ENCODE measurements at places on chromosomes 16 and 17.

DNA sequence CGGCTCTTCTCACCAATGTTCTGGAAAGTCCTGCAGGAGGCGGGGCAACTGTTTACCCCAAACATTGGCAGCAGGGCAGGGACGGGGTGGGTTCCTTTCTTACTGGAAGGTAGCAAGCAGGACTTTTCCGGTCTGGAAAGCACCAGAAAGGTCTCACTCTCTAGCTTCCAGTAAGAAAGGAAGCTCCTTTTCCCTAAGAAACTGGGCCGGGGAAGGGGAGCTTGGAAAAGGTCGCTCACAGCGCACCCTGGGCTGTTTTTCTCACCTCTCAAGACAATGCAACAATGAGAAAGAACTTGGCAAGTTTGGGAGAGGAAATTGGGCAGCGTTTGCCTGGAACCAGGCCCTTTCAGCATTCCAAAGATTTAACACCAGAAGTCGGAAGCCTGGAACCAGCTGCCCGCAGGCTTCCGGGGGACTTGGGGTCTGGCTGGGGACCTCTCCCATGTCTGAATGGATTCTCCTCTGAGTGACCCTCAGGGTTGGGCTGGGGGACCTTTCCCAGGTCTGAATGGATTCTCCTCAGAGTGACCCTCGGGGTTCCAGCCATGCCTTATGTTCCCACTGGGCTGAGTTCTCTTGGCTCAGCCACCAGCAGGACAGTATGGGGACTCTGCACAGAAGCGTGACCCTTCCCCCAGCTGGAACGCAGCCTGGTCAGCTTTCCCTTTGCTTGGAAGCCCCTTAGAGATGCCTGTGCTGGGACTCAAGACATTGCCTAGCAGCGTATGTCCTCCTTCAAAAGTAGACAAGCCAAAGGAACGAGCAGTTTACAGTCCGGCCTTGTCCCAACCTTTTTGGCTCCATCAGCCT is 166.5 kb upstream of the PLCG2 start:
- DNase-seq = no peak

- DNase-seq = no peak
Observed at GRCh38 chr16:71406724-71407123, 35.1 kb downstream of the TLE7 start.

DNA sequence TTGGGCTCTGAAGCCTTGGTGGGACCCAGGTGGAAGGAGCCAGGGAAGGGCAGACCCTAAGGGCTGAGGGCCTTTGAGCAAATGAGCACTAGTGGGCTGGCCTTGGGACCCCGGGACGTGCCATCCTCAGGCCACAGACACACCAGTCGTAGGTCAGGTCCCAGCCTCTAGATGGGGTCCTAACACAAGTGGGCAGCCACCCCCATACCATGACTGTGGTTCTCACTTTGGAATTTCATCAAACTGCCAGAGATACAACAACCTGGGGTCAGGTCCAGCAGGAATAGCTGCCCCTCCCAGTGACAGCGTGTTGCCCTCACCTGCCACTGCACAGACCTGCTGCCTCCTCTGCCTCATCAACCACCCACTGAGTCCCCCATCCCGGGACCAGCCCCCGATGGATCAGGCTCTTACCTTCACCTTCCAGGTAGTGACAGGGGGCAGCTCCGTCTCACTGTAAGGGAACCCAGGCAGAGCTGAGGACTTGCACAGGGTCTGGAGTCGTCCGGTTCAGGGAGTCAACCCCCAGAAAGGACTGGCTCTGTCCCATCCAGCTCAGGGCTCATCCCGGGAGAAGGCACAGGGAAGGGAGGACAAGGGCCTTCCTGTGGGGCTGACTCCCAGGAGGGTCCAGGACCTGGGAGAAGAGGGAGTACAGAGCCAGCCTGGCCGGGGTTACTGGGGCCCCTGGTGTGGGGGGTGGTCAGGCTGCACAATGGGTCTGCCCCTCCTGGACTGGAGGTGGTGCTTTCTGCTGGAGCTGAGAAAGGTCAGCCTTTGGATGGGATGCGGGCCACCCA is 40.0 kb downstream of the LGALS9 start:
- no peak for DNase-seq

DNA sequence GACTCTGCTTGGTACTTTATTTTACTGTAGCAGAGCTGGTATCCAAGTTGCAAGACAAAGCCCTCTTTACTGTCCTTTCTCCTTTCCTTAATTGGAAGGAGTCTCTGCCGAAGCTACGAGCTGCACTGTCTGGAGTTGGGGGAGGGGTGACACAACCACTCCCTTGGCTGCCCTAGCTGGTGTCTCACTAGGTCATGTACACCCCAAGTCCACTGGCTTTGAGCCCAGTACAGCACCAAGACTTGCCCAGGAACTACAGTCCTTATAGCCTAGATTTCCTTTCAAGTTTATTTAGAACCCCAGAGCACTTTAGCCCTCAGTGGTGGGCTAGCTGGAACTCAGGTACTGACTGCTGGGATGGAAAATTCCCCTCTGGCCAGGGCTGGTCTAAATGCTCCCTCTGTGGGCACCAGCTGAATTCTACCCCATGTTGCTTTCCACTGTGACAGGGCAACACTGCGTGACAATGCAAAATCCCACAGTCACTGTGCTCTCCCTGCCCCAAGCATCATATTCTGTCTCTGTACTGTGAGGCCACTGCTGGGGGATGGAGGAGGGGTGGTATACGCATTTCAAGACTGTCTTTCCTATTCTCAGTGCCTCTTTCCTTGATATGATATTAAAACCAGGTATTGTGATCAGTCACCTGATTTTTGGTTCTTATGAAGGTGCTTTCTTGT is 18.4 kb downstream of the EFCAB5 start:
- DNase-seq = no peak

- DNase-seq = no peak
Observed at GRCh38 chr17:8873801-8874715, 6.6 kb upstream of the PIK3R6 start.

DNA sequence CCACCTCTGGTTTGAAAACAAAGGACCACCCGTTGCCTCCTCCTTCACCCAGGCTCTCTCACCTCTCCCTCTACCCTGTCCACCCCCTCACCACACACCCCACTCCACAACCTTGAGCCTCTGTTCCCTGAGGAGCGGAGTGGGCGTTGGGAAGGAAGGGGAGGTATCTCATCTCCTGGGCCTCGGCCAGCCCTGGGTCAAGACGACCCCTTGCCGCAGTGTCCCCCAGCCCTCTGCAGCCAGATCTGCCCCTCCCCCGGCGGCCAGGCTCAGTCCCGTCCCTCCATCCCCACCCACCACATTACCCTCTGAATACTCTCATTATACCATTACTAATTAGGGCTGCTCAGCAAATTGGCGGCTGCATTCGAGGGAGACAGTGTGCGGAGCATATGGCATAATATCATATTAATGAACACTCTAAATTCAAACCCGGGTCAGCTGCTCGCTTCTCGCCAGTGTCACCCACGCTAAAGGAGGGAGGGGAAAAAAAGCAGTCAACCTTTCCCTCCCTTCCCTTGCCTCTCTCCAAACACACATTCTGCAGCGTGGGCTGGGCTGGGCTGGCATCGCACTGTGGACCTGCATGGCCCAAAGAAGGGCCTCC is 123.2 kb upstream of the LHX1 start:
- no peak for DNase-seq

DNA sequence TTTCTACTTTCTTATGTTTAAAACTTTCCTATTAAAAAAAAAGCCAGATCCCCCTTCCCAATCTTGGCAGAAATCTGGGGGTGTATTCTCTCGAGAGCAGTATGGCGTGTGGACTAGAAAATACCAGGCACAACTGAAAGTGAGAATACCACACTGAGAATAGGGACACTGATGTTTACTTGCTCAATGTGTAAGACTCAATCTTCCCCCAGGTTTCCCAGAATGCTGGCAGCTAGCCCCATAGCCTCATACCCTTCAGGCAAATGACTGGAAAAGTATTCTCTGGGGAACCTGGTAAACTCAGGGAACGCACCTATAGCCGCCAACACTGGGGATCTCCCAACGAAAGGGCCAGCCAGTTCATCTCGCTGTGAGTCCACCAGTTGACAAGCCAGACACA is 15.3 kb downstream of the ZZEF1 start:
- DNase-seq = no peak

DNA sequence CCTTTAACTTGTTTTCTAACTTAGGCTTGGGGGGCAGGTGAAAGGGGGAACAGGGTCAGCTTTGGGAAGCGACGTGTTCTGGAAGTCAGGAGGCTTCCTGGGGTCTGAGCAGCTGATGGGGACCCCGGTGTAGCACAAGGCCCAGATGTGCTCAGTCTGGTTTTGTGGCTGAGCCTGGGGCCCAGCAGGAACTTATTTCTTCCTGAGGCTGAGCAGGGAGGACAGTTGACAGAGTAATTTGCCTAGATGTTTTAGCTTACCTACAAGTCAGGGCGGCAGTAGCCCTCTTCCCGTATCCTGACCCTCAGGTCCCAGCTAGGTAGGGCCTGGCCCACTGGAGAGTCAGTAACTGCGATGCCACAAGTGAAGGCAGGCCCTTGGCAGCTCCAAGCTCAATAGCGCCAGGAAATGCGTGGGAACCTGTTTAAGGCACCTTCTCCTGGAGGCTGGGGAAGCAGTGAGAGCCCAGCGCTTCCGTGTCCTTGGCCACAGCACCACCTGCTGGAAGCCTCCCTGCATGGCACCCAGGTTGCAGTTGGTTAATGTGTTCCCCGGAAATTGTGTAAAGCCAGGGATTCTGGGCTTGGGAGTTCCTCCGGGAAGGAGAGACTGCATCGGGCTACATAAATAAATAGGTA is 5.2 kb downstream of the CCR7 start:
- DNase-seq = peak; percentile 85

- DNase-seq = peak; percentile 17
Observed at GRCh38 chr17:37848690-37849616, 75.3 kb upstream of the TBC1D3K start.

DNA sequence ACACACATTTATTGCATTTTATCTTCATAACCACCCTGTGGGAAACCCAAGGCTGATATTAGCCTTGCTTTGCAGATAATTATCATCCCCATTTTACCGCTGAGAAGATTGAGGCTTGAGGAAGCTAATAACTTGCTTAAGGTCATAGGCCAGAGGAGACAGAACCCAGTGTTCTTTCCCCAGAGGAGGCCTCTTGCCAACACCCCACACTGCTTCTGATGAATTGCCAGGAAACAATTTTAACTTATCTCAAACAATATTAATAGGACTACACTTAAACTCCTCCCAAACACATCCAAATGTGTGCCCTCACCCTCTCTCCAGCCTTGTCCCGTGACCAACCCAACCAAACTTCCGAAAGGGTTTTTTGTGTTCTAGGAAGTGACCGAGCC is 2.1 kb upstream of the SPG7 start:
- DNase-seq = no peak

DNA sequence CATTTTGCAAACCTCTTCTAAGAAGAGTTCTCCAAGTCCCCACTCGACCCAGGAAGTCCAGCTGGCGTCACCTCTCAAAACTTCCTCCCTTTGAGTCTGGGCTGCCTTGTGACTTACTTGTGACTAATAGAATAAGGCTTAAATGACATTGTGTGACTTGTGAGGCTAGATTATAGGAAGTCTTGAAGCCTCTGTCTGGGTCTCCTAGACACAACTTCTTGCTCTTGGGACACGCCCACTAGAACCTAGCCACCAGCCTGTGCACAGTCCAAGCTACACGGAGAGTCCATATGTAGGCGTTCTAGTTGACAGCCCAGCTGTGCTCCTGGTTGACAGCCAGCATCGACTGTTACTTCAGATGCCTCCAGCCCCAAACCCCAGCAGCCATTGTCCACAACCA is 66.7 kb upstream of the TANC2 start:
- DNase-seq = no peak

DNA sequence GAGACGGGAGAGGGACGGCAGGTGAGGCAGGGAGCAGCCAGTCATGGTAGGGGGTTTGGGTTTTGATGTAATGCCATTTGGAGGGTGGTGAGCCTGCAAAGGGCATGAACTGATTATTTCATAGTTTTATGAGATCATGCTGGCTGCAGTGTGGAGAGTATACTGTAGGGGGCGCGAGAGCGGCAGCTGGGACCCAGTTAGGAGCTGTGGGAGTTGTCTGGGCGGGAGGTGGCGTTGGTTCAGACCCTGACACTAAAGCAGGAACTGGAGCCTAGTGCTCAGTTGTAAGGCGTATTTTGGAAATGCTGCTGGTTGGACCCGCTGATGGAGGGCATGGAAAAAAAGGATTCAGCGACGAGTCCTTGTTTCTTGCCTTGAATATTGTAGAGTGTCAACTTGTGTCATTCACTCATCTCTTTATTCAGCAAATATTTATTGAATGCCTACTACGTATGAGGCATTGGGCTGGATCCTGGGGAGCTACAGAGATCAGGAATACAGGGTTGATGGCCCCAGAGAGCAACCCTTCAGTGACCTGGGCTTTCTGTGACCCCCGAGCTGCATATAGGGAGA is 23.7 kb upstream of the KDM8 start:
- DNase-seq = peak; percentile 88

DNA sequence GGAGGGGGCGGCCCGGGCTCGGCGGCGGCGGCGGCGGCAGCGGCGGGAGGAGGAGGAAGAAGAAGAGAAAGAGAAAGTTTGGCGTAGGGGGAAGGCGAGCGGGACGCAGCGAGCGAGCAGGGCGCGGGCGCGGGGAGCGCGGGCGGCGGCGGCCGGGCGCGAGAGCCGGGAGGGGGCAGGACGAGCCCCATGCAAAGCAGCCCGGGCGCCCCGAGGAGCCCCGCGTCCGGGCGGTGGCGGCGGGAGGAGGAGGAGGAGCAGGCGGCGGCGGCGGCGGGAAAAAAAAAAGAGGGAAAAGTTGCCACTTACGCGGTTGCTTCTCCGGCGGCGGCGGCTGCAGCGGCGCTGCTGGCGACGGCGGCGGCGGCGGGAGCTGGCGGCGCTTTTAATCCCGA is 10.3 kb upstream of the ZFHX3 start:
- peak; percentile 8 for DNase-seq

GRCh38 chr17:19348806-19349205 is 13.7 kb downstream of the B9D1 start:
- DNase-seq = no peak

- DNase-seq = peak; percentile 11
Observed at GRCh38 chr16:85056211-85056748, 28.7 kb downstream of the KIAA0513 start.

DNA sequence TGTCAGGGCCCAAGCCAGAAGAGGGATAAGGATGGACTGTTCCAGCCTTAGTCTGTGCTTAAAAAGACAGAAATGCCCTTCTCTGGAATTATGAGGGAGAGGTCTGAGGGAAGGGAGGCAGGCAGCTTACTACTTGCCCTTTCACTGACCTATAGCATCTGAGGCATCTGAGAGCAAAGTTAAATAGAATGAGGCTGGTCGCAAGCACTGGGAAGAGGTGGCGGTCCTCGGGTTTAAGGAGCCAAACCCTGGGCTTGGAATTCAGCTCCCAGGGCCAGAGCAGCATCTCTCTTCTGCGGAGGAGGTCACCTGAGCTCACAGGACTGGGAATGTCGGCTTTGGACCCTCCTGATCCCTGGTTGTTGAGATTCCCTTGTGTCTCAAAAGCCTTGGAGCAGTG is 3.1 kb upstream of the LIMD2 start:
- no peak for DNase-seq

DNA sequence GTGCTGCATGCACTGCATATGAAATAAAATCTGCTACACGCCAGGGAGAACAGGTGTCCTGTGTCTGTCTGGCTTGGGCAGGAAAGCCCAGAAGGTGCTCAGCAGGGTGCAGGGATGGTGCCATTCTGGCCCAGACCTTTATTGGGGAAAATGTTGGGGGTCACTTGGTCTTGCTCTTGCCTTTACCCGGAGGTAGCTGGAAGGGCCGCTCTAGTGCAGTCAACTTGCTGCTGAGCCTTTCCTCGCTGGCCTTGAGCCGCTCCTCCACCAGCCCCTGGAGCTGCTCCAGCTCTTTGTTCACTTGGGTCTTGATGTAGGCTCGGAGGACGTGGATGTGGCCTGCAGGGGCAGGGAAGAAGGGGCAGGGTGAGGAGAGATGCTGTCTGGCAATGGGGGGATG is 4.5 kb downstream of the CFAP119 start:
- DNase-seq = no peak

All from CD4-positive, alpha-beta T cell treated with Interleukin-10 for 1 hour (primary cell).